ENCODE measurements at places on chromosomes 11 and 22.

- no peak for DNase-seq
These were observed 77.4 kb upstream of the SHANK2 start for GRCh38 chr11:71329786-71330185.

DNA sequence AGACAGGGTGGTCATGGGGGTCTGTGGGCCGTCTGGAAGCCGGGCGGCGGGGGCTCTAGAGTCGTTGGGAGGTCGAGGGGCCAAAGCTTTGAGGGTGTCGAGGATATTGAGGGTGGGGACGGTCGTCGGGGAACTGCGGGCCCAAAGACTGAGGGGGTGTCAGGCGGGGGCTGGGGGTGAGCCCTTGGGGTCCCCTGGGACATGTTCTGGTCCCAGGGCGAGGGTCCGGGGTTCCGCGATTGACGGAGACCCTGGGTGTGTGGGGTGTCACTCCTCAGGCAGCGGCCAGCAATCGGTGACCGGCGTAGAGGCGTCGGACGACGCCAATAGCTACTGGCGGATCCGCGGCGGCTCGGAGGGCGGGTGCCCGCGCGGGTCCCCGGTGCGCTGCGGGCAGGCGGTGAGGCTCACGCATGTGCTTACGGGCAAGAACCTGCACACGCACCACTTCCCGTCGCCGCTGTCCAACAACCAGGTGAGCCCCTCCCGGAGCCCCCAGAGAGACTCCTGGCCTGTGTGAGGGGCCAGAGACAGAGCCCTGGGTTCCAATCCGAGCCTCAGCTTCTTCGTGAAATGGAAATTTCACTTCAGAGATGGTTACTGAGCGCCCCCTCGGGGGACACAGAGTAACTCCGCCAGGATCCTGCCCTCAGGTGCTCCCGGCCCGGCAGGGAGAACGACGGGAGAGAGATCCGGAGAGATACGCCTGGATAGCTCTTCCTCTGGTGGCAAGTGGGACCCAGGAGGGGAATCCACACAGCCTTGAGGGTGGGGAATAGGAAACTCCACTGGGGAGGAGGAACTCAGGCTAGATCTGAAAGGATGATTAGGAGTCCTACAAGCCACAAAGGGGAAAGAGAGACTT, 714 bp downstream of the SDF2L1 start:
- peak; percentile 85 for DNase-seq

DNA sequence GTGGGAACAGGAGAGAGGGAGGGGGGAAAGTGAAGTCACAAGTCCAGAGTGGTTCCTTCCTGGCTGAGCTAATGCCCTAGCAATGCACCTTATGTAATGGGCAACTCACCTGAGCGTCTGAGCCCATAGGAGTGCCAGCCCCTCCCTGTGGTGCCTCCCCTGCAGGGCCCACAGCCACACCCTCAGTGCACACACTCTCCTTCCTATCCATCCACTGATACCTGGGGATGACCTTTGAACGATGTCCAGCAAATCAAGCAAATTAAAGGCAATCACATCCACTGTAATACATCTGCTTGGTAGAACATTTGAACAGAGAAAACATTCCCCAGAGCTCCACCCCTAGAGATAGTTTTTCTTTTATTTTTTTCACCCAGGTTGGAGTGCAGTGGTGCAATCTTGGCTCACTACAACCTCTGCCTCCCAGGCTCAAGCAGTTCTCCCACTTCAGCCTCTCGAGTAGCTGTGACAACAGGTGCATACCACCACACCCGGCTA, 19.6 kb upstream of the MICAL2 start:
- DNase-seq = peak; percentile 26

- no peak for DNase-seq
These were observed 41.0 kb upstream of the CTSC start for GRCh38 chr11:88378422-88379066.

GRCh38 chr11:102494216-102494615, 36.3 kb downstream of the MMP7 start:
- no peak for DNase-seq

- no peak for DNase-seq
These were observed 59.0 kb downstream of the NCAPD3 start for GRCh38 chr11:134164490-134165370.

GRCh38 chr11:104781719-104782376, 116.4 kb downstream of the CASP12 start:
- DNase-seq = no peak

DNA sequence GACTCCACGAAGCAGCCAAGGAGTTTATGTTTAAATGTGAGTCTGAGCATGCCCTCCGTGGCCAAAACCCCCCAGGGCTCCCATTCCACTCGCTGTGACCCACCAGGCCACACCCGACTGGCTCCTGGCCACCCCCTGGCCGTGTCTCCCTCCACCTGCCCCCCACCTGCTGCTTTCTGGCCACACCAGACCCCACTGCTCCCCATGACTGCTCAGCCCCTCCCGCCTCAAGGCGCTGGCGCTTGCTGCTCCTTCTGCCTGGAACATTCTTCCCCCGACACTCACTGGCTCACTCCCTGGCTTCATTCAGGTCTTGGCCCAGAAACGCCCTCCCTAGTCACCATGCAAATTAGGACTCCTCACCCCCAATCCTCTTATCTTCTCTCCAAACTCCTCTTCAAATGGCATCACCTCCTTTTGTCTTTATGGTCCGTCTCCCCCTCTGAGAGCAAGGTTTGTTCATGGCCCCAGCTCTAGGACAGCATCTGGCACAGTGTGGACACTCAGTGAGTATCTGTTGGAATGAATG, 72.2 kb downstream of the EFCAB6 start:
- DNase-seq = no peak

DNA sequence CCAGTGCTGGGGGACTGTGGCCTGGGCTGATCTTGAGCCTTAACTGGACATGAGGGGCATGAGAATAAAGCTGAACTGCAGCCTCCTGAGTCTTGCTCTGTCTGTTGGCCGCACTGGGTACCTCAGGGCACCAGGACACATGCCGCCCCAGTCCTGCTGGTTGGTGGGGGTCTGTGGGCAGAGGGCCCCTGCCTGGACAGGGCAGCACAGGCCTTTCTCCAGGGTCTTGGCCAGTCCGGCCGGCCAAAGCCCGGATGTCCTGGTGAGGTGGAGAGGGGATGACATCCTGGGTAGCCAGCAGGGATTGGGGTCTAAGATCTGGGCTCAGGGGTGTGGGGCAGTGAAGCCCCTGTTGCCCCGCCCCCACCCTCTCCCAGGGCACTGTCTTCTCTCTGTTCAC, 1.5 kb upstream of the RPS6KA4 start:
- no peak for DNase-seq

GRCh38 chr11:104772806-104773241, 125.4 kb downstream of the CASP12 start:
- no peak for DNase-seq

DNA sequence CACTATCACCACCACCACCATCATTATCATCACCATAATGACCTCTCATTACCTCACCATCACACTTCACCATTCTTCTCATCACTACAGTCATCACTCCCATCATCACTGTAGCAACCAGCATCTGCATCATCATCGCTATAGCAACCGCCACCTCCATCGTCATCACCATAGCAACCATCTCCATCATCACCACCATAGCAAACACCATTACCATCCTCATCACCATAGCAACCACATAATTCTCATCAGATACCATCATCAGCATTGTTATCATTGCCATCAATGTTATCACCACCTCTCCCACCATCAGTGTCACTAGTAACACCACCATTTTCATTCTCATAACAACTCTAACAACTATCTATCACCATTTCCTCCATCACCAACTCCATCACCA, 23.1 kb upstream of the CD82 start:
- no peak for DNase-seq

- DNase-seq = no peak
These were observed 178.2 kb upstream of the TMEM45B start for GRCh38 chr11:129637473-129637872.

DNA sequence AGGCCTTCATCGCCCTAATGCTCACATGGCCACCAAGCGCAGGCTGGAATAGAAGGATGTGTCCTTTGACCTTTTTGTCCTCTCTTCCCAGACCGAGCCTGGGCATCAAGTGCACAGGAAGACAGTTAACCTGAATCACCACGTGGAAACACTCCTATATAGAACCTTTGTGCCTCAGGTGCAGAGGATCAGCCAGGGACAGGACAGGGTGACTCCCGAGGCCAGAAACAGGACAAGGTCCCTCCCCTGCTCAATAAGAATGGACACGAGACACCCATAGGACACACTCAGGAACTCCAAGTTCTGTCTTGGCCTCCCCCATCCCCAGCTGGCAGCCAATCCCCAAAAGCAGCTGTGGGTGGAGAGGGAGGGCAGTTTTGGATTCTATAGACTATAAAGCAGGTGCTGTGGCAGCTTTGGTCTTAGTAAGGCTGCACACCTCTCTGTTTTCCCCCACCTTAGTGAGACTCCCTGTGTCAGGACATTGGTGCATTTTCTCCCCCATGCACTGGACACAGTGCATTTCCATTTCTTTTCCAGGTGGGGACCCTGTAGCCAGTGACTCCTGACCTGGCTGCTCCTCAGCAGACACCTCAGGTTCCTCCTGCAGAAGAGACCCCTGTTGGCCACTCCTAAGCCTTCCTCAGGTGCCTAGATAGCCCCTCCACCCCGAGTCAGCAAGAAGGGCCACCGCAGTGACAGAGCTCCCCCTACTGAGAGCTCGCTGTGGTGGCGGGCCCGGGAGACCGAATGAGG, 43.6 kb upstream of the POU2AF1 start:
- peak; percentile 84 for DNase-seq

GRCh38 chr11:1488575-1489180, 2.1 kb upstream of the MOB2 start:
- no peak for DNase-seq

- no peak for DNase-seq
These were observed 34.1 kb upstream of the GLYATL1 start for GRCh38 chr11:58905011-58905720.

GRCh38 chr11:230431-230830, 5.7 kb downstream of the SIRT3 start:
- DNase-seq = no peak

DNA sequence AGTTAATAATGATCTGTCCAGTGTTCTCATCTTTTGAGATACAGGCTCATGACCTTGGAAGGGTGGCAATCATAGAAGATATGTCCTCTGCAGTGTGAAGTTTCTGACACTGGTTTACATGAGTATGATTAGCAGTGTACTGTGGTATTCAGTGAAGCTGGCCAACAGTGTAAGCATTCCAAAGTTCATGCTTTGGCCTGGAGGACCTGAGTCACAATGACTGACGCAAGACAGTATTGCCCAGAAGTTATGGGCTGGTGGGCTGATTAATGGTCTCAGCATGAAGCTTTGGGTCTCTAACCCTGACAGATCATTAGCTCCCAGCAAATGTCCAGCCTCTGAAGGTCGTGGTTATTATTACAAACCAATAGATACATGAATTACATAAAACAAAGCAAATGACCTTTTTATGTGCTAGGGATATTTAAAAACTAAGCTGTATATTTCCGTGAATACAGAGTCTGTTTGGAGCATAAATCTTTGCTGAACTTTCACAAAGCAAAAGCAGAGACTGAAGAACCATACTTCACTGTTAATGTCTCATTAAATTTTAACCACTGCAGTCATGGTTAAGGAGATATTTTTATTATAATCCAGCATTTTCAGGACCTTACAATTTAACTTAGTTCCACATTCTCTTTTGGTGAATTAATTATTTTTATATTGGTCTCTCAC, 28.3 kb upstream of the USP47 start:
- peak; percentile 73 for DNase-seq

GRCh38 chr11:67436459-67437081, 912 bp downstream of the PTPRCAP start:
- no peak for DNase-seq

GRCh38 chr11:106449763-106450162, 372.3 kb downstream of the AASDHPPT start:
- DNase-seq = peak; percentile 51

DNA sequence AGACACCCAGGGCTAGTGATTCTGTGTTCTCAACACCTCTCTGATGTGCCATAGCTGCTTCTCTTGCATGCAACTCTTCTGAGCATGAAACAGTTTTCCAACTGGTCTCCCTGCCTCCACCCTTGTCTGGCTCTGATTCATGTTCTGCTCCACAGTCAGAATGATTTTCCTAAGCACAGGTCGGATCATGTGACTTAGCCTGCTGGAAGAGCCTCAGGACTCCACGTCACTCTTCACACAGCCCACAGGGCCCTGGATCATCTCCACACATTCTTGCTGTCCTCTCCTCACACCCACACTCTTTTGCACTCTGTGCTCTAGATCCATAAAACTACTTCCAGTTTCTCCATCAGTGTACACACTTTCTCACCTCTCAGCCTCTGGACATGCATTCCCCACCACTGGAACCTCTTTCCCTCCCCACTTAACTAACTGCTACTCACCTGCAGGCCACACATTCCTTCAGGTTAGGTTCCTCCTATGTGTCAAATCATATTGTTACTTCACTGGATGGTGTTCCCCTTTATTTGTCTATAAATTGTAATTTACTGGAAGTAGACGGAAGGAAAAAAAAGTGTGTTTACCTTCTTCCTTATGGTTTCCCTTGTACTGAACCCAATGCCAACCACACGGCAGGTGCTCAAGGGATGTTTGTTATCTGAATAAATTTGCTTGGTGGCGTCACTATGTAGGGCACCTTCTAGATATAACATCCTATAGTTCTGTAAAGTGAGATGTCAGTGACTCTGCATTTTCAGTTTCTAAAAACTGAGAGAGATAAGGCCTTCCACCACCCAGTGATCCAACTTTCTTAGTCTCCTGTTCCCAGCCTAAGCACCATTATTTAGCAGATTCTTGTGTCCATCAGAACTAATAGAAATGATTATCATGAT, 133.7 kb downstream of the ETS1 start:
- DNase-seq = no peak

GRCh38 chr22:43136255-43136654, 6.9 kb downstream of the MCAT start:
- DNase-seq = peak; percentile 94

DNA sequence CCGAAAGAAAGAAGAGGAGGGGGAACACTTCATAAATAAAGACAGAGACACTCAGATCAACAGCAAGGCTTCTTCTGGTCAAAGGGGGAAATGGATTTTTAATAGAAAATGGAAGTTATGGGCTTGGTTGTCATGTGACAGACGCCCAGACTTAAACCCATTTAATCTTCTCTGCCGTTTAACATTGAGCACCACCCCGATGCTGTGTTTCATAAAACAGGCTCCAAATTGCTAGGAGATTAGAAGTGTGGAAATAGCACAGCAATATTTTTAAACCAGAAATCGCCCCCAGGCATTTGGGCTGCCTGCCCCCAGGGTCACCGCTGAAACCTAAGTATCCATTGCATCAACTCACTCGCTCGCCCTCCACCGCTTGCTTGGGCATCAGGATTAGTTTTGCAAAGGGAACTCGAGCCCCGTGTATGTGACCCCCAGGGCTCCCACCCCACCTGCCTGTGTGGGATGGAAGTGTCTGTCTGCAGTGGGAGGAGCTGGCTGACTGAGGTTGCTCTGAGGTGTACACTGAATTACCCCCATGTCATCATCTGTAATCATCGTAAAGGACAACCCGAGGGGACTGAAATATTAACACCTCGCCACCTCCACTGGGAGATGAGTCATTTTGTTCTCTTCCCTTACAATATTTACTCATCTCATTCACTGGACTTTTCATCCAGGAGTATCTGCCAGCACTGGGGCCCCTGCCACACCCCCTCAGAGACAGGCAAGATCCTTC, 10.7 kb downstream of the DSCAML1 start:
- DNase-seq = no peak

GRCh38 chr11:32016111-32016510, 74.8 kb upstream of the RCN1 start:
- DNase-seq = no peak

- DNase-seq = no peak
These were observed 12.6 kb upstream of the COX8A start for GRCh38 chr11:63961608-63962412.

GRCh38 chr11:118281284-118281683, 17.2 kb upstream of the MPZL2 start:
- DNase-seq = no peak

- no peak for DNase-seq
These were observed 740.8 kb downstream of the DLG2 start for GRCh38 chr11:84886344-84886743.
